Stimulated activated CD4-positive, alpha-beta T cell treated with anti-CD3 and anti-CD28 coated beads, TNF-alpha, amount 100 ng/mL, for 1 hour (primary cell): ENCODE measurements at places on chromosomes 13 and 19.

DNA sequence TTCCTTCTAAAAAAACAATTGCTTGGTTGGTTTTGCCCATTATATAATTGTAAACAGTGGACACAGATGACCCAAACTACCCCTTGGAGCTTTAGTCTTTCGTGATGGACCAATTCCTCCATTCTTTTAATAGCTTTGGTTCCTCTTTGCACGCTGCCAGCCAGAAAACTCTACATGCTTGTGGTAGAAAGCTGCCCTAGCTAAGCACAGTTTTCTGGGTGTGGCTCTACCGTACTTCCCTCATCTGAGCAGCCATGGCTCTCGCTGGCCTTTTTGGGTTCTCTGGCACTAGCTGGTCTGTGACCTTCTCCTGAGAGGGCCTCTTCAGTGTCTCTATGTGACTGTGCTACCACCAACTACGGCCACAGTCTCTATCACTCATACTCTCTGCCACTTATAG lies 29.9 kb upstream of the CEBPA start:
- no peak for DNase-seq

DNA sequence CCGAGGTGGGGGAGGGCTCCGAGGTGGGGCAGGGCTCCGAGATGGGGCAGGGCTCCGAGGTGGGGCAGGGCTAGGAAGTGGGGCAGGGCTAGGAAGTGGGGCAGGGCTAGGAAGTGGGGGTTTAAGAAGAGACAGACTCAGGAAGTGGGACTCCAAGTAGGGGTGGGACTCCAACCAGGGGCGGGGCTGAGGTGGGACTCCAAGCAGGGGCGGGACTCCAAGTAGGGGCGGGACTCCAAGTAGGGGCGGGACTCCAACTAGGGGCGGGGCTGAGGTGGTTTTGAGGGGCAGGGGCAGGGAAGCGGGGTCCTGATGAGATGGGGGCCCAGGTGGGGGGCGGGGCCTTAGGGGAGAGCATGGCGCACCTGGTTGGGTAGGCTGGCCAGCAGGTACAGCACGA lies 13.6 kb downstream of the CFD start:
- peak; percentile 46 for DNase-seq

DNA sequence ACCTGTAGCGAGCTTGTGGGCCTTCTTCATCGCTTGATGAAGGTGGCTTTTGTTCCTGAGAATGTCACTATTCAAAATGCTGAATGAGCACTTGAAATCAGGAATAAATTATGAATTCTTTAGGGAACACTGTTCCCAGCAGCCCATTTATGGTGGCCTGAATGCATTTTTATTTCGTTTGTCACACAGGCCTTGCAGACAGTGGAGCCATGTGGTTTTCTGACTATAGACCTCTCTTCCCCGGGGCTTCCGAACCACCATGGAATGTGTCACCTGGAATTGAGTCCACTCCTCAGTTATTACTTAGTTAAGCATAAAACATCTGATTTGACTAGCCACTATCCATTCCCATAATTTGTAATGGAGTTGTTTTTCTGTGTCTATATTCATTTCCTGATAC lies 396.9 kb downstream of the IRS2 start:
- DNase-seq: no peak

DNA sequence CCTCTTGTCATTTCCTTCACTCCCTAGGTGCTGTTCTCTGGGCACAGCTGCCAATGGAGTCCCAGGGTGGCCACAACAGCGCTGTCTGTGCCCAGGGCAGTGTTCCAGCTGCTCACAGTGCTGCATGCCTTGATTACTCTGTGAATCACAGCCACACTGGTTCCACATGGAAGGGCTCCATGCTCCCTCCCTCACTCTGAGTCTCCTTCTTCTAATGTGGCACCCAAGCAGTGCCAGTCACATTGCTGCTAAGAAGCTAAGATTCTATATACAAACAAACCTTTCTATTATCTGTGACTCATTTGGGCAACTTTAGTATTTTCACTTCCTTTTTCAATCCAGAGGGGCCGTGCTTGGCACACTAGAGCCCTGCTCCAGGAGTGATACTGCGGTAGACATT lies 248.7 kb downstream of the TDRD3 start:
- no peak for DNase-seq

- no peak for DNase-seq
Measured at GRCh38 chr19:7550987-7551761, 15.7 kb downstream of the PNPLA6 start.

DNA sequence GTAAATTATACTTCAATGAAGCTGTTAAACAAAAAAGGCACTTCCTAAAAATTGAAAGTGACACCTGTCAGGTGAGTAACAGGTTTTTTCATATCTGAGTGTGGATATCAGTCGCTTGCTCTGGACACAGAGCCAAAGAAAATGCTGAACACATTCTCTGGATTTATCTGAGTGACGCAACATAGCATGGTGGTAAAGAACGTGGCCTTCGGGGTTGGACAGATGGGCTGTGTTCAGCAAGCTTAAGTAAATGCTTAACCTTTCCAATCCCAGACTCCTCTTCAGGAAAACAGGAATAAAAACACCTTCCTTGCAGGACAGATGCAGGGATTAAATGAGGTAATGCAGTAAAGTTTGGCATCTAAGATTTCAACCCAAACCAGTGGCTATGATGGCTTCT lies 132.0 kb downstream of the FOXO1 start:
- DNase-seq: no peak

- DNase-seq: no peak
Measured at GRCh38 chr13:104057861-104058260, 991.6 kb upstream of the SLC10A2 start.

GRCh38 chr19:50300051-50300450 lies 29.1 kb downstream of the KCNC3 start:
- no peak for DNase-seq

- DNase-seq: no peak
Measured at GRCh38 chr13:98989469-98990235, 11.8 kb upstream of the DOCK9 start.

GRCh38 chr19:10551698-10552301 lies 8.1 kb downstream of the ATG4D start:
- no peak for DNase-seq

DNA sequence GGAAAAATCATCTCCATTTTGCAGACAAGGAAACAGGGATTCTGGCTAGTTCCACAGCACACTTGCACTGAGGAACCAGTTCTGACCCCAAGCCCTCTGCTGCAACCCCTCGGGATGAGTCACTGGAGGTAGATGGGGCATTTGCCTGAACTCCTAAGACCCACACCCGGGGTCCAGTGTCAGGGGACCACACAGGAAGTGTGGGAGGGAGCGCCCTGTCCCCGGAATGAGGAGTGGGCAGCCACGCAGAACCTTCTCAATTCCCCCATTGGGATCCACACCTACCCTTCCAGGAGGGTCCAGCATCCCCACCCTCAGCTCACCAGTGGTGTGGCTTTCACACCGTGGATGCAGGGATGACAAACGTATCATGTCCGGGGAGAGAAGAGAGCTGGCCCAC lies 62.7 kb downstream of the TSHZ3 start:
- no peak for DNase-seq

- no peak for DNase-seq
Measured at GRCh38 chr19:45591004-45591637, 6.5 kb upstream of the OPA3 start.

DNA sequence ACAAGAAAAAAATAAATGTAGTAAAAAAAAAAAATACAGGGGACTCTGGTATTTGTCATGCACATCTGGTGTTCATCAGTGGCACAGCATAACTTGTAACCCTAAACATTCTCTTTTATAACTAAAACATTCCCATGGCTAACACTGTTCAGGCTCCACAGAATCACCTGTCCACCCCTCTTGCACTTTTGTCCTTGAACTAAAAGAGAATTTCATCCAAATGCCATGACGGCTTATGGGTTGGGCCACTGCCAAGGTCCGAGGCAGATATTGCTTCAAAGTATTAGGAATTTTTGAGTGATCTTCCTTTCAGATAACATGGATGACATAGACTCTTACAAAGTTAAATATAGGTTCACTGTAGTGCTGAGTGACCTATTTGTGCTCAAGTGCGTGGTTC lies 25.7 kb upstream of the SERP2 start:
- no peak for DNase-seq

DNA sequence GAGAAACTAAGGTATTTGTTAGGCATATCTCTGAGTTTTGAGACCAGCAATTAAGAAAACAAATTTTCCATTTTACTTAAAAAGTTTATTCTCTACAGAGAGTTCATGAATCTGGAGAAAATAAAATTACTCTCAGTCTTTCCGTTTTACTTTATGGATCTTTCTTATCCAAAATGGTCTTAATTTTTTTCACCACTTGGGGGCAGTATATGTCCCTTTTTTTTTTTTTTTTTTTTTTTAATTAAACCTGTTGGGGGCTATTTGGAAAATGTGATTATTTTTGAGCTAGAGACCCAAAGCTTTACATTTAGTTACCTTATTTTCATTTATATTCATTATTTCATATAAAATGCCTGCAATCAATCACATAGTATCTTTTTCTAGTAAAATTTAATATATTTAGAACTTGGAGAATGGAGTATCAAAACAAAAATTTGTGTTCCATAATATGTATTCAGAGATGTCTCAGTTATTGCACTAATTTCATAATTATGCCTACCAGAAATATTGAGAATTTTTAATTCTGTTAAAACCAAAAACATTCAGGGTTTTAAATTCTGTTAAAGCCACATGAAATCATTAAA lies 27.1 kb downstream of the PIBF1 start:
- DNase-seq: no peak

DNA sequence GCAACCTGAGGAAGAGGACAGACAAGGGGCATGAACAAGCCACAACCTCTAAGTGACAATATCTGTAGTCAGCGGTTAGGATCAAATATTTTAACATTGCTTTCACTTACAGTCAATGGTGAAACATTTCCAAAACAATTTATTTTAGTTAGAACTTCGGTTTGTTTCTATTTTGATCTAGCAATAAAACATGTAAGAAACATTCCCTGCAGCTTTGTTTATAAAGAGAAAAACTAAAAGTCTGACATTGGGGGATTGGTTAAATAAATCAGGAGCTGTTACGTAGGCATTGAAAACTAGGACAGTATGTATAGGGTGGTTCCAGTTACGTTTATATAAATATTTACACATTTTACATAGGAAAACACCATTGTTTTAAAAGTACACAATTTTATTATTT lies 3.4 kb downstream of the URI1 start:
- DNase-seq: no peak

- no peak for DNase-seq
Measured at GRCh38 chr13:97542102-97542685, 108.2 kb downstream of the RAP2A start.

GRCh38 chr19:11090264-11090996 lies 1.2 kb downstream of the LDLR start:
- DNase-seq: peak; percentile 94

DNA sequence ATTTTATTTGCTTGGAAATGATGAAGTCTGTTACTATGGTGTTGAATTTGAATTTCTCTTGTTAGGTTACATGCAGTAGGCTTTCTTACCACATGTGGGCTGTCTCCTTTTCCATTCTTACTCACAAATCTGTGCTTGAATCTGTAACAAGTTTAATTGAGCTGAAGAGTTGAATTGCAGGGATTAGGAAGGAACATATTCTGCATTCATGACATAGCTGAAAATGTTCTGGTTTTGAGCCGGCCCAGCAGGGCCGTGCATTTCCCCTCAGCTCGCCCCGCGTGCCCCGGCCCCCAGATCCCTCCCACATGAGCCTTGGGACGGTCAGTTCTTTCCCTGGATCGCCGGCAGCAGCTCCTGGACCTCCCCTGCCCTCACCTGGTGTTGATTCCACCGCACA lies 28.1 kb downstream of the TFDP1 start:
- DNase-seq: no peak

GRCh38 chr19:1572795-1573194 lies 4.7 kb upstream of the MEX3D start:
- DNase-seq: no peak

DNA sequence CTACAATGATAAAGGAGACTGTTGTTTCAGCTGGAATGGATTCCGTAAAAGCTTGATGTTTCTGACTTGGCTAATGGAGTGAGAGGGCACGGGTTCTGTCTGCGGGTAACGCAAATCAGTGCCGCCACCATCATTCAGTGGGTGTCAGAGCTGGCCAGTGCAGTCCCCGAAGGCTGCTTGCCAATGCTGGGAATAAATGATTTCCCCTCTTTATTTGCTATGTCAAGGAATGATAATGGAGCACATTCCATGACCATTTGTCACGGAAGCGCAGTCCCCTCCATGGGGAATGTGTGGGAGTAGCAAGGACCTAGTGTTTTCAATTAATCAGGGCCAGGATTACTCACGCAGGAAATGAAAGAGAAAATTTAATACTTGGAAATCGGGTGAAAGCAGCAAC lies 899.3 kb downstream of the UQCRFS1 start:
- DNase-seq: no peak

DNA sequence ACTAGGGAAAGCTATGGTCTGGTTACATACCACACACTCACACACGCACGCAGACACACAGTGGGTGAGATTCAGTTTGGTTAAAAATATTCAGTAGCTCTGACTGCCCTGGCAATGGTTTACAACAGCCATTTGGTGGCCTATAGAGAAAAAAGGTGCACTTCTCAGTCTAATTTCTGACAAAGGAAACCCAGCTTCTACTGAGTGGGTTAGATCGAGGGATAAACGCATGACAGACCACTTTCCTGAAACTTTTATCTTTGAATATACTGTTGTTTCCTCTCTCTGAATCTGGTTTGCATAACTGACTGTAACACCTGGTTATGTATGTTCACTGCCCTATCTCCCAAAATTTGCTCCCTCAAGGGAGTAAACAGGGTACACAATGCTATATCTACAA lies 2.5 kb downstream of the LIG4 start:
- no peak for DNase-seq

GRCh38 chr19:39934584-39935363 lies at the start of gene FCGBP:
Gene FCGBP (minus strand): TSS chr19:39934634.
- DNase-seq: no peak

DNA sequence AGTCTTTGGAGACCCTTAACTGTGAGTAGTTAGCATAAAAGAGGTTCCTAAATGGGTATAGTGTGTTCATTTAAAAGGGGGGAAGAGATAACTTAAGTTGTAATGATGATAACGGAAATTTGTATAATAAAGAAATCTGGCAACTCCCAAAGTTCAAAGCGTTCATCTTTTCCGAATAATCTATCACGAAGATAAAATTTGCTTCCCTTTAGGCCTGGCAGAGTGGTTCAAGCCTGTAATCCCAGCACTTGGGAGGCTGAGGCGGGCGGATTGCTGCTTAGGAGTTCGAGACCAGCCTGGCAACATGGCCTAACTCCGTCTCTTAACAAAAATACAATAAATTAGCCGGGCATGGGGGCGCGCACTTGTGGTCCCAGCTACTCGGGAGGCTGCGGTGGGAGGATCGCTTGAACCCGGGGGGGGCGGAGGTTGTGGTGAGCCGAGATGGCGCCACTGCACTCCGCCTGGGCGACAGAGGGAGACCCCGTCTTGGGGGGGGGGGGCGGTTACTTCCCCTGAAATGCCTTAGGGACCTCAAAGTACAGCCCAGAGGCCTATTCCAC lies 934 bp downstream of the N4BP2L2 start:
- DNase-seq: no peak

- DNase-seq: no peak
Measured at GRCh38 chr13:27922883-27923612, 3.2 kb downstream of the PDX1 start.
